NCI-H1092 treated with DMSO at 0.1 percent for 48 hours (cell line): ENCODE measurements at places on chromosomes 1 and 21.

GRCh38 chr1:12078575-12078937 is 15.5 kb downstream of the TNFRSF8 start:
- DNase-seq, result no peak

- peak; percentile 70 for DNase-seq
Observed at GRCh38 chr1:76336931-76337371, 262.4 kb downstream of the ST6GALNAC3 start.

DNA sequence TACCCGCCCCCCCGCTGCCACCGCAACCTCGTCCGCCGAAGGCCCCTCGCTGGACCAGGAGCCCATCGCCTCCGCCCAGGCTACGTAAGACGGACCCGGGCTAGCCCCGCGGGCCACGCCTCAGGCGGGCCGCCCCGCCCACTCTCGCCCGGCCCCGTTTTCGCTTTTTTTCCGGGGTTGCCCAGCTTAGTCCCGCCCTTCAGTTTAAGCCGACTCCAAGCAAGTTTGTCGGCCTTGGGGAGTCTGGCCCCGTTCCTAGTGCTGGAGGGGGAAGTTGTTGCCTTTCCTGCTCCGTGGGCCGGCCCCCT is 3.0 kb downstream of the RUSC1 start:
- peak; percentile 54 for DNase-seq

- no peak for DNase-seq
Observed at GRCh38 chr1:4395158-4395557, 259.3 kb upstream of the AJAP1 start.

- DNase-seq, result no peak
Observed at GRCh38 chr1:89310976-89311375, 38.3 kb upstream of the GBP5 start.
